ENCODE measurements at places on chromosomes 13 and 19.
A peak's percentile ranks its signal among the peaks of the same experiment; 100 is the strongest.

DNA sequence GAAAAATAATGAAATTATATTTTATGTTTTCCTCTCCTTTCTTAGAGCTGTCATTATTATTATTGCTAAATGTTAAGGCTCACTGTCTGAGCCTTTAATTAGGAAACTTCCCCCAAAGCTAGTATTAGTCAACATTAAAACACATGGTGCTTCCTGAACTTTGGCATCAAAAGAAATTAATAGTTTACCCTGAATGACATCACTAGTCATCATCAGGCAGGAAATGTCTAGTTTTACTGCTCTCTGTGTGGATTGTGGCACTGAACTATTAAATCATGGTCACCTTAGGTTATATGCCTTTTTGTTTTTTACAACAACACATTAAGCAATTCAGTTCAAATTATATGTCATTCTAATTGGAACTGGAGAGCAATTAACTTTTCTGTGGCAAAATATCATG, 595.5 kb downstream of the SLITRK1 start:
- no peak for DNase-seq

- DNase-seq = no peak
Observed at GRCh38 chr13:111460548-111461444, 140.4 kb downstream of the TEX29 start.

- no peak for DNase-seq
Observed at GRCh38 chr13:98543378-98544103, 33.4 kb downstream of the STK24 start.

GRCh38 chr13:51282322-51282721, 57.2 kb upstream of the SERPINE3 start:
- DNase-seq = no peak

GRCh38 chr13:100646030-100646673, 28.4 kb downstream of the TMTC4 start:
- DNase-seq = no peak

DNA sequence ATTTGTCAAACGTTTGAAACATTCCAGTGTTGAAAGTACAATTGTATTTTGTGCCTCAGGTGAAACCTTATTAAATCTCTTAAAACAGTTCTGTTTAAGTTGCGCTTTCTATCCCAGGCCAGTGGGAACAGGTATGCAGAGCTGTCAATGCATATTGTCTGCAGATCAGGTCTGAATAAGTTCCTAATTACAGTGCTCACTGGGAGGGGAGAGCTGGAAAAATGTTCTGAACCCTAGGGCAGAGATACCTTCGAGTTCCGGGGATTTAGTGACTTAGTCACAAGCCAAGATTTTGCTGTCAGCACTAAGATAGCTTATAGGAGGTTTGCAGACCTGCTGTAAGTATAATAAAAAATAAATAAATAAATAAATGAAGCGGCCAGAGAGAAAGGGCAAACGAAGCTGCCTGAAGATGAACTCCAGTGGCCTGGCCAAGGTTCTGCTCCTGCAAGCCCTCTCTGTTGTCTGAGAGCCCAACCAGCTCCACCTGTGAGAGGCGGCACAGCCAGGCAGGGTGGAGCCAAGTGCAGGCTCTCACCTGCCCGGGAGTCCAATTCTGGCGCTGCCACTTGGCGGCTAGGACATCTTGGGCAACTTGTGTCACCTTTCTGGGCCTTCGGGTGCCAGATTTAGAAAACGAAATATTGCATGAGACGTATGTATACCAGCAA, 97.9 kb upstream of the SLC7A1 start:
- DNase-seq = no peak

DNA sequence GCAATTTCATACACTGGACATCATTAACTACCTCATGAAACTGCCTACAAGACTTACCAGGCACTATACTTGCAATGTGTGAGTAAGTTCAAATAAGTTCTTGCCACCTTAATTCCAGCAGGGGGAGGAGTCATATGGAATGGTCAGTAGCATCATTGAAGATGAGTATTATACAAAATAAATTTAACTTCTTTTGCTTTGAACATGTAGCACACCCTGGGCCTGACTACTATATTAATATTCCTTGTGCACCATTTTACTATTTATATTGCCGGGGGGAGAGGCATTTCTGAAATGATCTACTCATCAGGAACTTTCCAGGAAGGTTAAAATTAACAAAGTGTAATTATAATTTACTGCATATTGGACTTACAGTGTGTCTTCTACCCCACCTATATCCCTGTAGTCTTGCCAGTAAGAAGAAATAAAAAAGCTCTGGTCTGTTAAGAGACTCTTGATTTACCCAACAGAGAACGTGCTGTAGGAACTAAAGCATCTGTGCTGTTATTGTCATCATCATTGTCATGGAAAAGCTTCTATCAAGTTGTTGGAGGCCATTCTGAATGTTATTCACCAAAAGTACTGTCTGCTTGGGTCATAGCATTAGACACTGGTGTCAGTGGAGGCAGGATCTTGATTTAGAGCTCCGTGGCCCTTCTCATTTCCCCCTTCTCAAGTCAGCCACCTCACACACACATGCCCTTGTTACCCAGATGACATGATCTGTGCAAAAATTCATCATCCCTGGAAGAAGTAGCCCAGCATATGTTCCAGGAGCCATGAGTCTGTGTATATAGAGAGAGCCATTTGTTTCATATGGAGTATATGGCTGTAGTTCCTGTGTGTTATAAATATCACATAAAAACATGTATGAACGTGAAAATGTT, 147.1 kb downstream of the MTUS2 start:
- no peak for DNase-seq

DNA sequence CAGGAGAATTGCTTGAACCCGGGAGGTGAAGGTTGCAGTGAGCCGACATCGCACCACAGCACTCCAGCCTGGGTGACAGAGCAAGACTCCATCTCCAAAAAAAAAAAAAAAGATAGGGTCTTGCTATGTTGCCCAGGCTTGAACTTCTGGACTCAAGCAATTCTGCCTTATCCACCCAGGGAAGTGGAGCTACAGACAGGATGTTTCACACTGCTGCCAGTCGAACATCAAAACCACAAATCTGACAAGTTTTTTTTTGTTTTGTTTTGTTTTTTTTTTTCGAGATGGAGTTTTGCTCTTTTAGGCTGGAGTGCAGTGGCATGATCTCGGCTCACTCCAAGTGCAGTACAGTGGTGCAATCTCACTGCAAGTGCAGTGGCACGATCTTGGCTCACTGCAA, 10.8 kb downstream of the XPO4 start:
- no peak for DNase-seq

DNA sequence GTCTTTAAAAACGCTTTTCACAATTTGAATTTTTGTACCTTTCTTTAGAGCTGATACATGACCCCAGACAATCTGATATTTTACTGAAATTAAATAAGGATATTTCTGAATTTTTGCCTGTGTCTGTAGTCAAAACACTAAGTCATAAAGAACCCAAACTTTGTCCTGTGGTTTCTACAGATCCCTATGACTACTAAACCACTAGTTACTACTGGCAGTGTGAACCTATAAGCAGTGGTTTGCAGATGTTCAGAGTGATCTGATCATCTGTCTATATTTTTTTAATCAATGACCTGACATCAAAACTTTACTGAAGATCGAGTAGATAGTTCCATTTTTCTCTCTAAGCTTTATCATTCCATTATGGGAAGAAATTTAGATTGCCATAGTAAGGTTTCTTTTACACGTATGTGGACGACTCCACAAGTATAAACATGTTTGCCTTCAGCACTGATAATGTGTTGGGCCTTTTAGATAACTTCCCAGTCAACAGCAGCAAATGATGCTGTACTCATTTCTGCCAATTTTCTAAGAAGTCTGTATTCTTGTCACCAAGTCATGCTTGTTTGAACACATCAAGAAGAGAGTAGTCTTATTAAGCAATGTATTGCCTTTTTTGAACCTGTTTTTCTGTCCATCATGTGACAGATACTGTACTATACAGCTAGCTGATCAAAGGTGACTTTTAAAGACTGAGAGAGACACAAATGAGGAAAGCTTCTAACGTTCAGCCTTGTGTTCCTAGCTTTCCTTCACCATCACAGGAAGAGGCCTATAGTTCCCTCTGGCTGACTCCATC, 21.8 kb downstream of the POLR1D start:
- DNase-seq = no peak

DNA sequence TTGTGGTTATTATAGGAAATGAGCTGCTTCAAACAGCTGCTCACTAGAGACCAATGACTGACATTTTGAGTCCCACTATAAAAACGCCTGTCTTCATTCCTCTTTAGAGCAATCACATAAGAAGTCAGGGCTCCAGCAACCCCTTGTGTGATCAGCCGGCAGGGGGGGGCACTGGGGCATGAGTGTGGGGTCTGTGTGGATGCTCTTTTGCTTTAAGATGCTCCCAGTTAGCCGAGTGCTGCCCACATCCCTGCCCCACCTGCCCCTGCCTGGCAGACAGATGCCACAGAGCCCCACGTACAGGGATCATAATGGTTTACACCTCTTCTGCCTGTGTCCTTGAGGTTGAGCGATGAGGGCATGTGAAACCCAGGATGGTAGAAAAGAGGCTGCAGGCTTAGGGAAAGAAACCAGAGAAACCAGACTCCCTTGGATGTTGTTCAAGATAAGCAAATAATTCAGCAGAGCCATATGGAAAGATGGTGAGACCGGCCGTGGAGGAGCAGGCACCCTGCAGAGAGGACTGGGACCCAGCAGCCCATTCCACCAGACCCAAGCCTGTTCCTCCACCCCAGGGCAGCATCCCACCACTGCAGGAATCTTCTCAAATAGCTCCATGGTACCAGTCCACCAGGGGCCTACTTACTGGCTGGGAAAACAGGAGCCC, 55.4 kb downstream of the CHST8 start:
- DNase-seq = no peak

DNA sequence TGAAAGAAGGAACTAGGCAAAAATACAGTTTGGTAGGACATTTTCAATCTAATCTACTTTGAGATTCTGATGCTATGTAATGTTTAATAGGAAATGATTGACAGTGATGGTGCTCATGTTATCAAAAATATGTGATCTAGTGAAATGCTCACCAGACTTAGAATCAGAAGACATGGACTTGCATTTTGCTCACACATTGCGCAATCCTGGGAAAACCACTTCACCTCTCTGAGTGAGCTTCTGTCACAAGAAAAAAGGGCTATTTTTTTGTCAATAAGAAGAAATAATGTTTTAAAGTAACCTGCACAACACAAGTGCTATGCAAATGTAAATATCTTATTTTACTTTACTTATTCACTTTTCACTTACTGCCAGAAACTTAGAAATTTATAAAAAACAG, 380.9 kb upstream of the HTR2A start:
- DNase-seq = no peak

- DNase-seq = peak; percentile 70
Observed at GRCh38 chr19:48419158-48419920, 25.9 kb downstream of the GRIN2D start.

DNA sequence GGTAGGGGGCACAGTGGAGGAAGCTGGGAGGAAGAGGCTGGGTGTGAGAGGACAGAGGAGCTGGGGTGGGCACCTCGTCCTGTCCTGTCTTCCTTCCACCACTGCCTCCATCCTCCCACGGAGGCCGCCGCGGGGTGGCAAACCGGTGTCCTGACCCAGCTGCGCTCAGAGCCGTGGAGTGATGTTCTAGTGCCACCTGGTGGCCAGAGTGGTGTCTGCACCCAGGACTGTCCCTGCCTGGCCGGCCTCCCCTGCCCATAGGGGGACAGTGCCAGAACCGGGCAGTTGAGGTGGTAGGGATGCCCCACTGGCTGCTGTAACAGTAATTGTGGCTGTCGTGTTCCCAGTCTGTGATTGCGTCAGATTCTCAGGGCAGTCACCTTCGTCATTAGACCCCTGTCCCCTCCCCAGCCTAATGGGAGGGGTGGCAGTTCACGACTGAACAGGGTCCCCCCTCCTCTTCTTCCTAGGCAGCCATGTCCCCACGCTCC, 11.1 kb upstream of the ARRDC2 start:
- DNase-seq = peak; percentile 94

GRCh38 chr13:70191034-70191433, 82.8 kb upstream of the KLHL1 start:
- DNase-seq = no peak

GRCh38 chr19:10872546-10873107, 1.3 kb downstream of the CARM1 start:
- no peak for DNase-seq

GRCh38 chr19:54254195-54254906, 2.7 kb downstream of the LILRB5 start:
- no peak for DNase-seq

DNA sequence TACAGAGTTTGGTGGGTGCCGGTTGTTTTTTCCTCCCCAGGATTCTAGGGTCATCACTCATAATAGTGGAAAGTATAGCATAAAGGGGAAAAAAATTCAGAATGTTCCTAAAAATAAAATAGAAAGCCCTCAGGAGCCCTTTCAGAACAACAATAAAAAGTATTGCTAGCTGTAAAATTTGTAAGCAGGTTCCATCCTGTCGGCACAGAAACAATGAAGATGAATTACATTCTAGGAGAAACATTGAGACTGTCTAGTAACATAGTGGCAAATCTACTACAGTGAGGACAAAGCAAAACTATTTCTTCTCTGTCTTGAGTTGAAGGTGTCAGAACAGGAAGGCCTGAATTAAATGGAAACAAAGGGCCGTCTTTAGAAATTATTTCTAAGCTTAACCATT, 870.7 kb downstream of the PCDH9 start:
- DNase-seq = no peak

- no peak for DNase-seq
Observed at GRCh38 chr19:55579766-55580621, 654 bp downstream of the ZNF579 start.

GRCh38 chr13:42892760-42893159, 99.3 kb downstream of the EPSTI1 start:
- no peak for DNase-seq
